ENCODE measurements at places on chromosomes 5 and 9.

DNA sequence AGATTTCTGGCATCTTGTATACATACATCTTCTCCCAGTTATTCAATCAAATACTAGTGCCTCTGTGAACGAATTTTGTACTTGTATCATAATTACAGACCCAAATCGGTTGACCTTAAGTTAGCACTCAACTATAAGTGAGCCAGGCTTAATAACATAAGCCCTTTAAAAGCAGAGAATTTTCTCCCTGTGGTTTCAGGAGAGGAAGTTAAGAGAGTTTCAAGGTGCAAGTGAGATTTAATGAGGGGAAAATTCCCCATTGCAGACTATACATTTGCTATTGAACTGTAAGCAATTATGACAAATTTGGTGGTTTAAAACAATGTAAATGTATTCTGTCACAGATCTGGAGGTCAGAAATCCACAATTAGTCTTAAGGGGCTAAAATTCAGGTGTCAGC lies 261.9 kb upstream of the NREP start:
- DNase-seq: no peak

- DNase-seq: no peak
Observed at GRCh38 chr9:126945682-126946081, 31.1 kb downstream of the RALGPS1 start.

DNA sequence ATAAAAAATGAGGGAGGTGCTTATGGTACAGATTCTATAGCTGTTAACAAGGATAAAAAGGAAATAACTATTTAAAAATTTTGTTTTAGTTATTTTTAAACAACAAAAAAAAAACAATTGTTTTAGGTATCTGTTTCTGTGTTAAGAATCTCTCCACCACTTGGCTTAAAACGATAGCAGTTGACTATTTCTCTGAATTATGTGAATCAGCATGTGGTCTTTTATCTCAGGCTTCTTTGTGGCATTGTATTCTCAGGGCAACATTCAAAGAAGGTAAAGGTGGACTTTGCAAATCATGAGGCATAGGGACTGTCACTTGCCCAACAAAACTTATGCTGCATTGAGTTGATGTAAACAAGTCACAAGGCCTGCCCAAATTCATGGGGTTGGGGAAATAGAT lies 55.2 kb downstream of the ERBIN start:
- DNase-seq: no peak

GRCh38 chr5:140222416-140222815 lies 47.4 kb downstream of the CYSTM1 start:
- no peak for DNase-seq

DNA sequence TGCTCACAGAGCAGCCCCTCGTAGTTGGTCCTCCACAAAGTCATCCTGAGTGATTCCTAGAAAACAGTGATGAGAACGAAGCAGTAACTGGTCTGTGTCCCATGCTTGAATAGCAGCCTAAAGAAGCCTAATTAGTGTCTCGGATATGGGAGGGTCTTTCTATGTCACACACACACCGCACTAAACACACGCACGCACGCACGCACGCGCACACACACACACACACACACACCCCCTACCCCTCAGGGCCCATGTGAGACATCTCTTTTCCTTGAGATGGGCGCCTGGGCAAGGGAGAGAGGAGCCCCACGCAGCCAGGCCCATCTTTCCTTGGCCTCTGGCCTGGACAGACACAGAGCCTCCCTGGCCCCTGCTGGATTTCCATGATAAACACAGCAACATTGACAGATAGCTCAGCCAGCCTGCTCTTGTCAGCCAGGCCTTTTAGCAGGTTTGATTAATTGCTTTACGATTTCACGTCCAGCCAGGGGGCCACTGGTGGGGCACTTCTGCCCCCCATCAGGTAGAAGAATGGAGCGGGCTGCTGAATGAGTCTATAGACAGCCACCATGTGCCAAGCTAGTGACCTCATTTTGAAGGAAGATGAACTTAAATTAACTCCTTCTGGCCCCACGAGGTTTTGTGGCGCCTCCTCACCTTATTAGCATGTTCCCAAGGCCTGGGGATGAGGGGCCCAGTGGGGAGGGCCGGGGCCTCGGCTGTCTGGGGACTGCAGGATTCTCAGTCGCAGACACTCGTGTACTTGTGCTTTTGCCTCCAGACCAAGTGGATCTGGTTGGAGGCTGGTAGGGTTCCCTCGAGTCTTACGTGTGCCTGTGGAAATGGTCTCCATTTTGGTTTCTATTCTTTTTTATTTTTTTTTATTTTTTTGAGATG lies 36.2 kb upstream of the PRDM12 start:
- DNase-seq: no peak

DNA sequence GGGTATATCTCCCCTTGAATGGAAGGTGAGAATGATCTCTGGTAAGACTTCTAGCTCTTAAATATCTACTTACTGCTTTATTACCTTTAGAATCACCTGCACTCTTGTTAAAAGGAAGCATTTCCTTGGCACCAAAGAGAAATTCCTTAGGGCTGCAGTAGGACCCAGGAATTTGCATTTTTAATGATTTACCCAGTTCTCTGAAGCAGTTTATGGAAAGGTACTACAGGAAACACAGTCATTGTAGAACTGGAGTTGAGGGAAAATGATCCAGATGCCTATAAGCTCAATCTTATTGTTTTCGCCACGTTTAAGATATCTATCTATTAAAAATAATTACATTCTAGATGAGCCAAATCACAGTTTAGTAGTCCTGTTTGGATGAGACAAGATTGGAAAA lies 9.5 kb upstream of the C9 start:
- no peak for DNase-seq

DNA sequence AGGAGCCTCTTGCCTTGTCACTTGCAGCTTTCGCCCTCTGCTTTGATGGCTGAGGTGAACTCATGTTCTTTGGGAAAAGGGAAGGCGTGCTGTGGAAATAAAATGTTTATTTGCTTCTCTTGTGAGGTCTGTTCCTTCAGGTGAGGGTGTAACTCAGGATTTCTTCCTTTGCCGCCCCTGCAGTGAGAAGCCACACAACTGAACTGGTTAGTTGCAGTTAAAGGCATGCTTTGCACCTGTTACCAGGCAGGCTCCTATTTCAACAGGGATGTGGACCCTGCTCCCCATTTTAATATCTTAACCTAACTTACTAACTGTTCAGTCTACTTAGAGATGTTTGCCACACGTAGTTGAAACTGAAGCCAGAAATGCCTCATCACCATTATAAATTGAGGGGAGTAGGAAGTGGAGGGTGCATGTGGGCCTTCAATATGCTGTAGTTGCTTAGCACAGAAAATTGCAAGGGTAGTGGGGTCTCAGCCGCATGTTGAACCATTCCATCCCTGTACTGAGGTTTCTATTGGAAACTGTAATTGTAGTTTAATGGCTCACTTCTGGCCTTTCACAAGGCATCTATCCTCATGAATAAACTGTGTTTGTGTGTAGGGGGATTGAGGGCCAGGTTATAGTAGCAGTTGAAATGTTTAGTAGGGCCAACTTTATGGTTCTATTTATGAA lies 7.9 kb downstream of the RACK1 start:
- no peak for DNase-seq

DNA sequence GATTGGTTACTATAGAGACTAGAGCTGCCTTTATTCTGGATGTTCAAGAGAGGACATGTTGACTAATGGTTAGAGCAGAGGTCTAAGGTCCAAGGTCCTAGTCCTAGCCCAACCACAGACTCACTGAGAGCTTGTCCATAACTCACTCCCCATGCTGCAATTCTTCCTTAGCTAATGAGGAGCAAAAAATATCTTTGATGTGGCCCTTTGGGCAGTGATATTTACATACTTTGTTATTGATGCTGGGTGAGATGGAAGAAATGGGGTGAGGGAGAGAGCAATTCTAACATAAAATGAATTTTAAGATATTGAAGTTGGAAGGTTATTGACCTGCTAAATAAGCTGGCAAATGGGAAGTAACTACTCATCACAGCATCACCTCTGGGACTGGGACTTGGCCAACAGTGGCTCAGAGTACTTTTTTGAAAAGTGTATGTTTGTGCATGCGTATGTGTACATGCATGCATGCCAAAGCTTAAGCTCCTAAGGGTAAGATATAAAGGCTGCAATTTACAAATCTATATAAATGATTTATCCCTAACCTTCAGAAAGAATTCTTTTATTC lies 58.0 kb upstream of the ANKRD55 start:
- DNase-seq: no peak

DNA sequence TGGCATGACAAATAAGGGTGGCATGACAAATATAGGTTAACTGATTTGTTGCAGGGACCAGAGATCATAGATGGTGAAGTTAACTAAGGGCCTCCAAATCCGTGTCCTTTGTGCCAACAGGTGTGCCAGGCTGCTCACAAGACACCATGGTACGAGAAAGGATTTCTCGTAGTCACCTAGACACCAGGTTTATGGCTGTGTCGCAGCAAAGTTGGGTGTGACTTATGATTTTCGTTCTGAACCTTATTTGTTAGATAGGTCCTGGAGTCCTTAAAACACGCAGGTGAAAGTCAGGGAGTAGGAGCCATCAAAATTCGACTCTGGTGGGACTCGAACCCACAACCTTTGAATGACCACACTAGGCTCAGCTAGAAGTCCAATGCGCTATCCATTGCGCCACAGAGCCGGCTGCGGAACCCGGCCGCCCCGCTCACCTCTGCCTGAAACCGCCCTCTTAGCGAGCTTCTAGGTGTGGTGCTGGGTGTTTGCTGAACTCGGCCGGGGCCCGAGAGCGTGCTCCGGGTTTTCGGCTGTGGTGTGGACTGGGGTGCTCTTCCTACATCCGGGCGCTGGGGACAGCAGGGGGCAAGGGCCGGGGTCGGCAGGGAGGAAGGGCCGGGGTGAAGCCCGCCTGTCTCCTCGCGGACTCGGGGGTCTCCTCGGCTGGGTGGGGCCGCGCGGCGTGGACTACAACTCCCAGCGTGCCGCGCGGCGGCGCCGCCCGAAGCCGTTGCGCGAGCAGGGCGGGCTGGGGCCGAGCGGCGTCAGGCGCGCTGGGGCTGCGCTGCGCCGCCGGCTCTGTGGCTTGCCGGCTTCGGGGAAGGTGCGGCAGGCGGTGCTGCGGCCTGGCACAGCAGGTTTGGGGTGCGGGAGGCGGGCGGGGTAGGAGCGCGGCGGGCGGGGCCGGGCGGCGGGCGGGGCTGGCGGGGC lies at the start of gene SLC27A4:
Gene SLC27A4, plus strand, starts transcription at position 767 of the 930 bp plus-strand sequence. CDS start 2,606 bp downstream, outside the sequence.
- DNase-seq: peak; percentile 89

Data from SW480 (cell line).